Testis (tissue), 5 donors: ENCODE measurements at places on chromosomes 1 and 21. TPM values are rescaled to one million over a fixed set of nuclear protein-coding genes. Genes with fewer than 3 reads are reported as not detected.

MYOC gene
- polyA plus RNA-seq, result 3.4 TPM

- DNase-seq, result no peak
These were observed 110.7 kb upstream of the CTTNBP2NL start for GRCh38 chr1:112285316-112285715.

- no peak for DNase-seq
These were observed 538.0 kb upstream of the PLXNA2 start for GRCh38 chr1:208782186-208782585.

CD244 gene
- polyA plus RNA-seq, result 2.4 TPM

KLHDC8A gene
- 10.5 TPM for polyA plus RNA-seq

- no peak for DNase-seq
These were observed 46.9 kb downstream of the PTP4A2 start for GRCh38 chr1:31891280-31891679.

DNA sequence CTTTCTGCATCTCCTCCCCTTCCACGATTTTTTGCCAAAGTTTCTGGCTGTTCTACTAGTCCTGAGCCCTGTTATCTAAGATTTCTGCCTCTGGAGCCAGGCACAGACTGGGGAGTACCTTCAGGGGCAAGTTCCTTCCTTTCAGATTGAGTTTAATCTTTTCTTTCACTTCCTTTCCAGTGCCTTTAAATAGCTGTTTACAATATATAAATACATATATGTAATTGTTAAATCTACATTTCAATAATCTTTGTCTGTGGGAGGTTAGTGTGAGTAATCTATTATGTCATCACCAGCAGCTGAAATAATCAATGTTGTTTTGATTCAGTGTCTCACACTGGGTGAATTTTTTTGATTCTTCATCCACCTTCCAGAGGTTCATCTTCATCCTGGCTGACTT is 31.8 kb downstream of the DIPK1A start:
- DNase-seq, result no peak

DNA sequence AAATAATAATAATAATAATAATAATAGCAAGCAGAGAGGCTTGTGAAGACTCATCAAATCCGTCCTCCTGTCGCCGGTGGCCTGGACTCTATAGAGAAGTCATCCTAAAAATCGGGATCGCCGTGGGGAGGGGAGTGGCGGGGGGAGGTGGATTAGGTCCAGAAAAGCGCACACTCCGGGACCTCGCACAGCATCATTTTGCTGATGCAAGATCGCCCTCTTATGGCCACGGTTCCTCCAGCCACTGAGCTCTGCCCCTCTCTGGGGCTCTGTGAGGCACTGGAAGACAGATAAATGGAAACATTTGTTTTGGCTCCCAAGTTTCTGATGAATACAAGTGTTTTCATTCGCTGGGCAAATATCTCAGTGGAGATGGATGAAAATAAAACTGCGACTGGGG is 612.0 kb downstream of the MATN1 start:
- peak; percentile 71 for DNase-seq

GRCh38 chr1:23169727-23170335 is 1.2 kb upstream of the LUZP1 start:
- DNase-seq, result peak; percentile 70

SLC16A4 gene
- polyA plus RNA-seq, result 17.4 TPM

- DNase-seq, result no peak
These were observed 195.1 kb upstream of the SAMSN1 start for GRCh38 chr21:14741256-14741655.

KIF2C gene
- polyA plus RNA-seq, result 167 TPM
